Bronchial epithelial cell (primary cell): ENCODE measurements at places on chromosomes 2 and 18.
A peak's percentile ranks its signal among the peaks of the same experiment; 100 is the strongest.

- no peak for DNase-seq
Measured at GRCh38 chr2:170076189-170076588, 101.8 kb upstream of the MYO3B start.

DNA sequence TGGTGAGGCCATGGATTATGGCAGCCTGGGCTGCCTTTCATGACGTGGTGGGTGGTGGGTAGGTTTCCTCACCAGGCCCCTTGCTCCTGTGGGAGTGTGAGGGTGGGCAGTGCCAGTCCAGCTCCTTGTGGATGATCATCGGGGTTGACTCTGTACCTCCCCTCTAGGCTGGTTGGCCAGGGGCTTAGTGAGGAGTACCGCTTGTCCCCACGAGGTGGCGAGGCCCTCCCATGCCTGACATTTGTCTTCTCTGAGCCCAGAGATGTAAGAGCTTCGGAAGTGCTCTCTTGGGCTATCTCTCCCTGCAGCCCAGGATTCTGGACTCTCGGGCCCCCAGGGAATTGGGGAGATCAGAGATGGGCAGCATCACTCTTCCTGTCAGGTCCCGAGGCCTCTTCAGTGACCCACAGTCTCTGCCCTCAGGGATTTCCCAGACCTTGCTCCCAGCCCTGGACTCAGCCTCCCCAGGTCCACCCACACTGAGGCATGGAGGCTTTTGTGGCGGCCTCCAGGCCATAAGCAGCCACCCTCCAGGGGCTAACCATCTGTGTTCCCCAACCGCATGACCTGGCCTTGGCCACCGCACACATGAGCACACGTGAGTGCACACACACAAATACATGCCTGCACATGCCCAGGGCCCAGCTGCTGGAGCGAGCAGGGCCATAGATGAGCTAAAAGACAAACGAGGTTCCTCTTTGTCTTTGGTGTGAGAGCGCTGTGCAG, 6.5 kb downstream of the SPR start:
- peak; percentile 58 for DNase-seq

DNA sequence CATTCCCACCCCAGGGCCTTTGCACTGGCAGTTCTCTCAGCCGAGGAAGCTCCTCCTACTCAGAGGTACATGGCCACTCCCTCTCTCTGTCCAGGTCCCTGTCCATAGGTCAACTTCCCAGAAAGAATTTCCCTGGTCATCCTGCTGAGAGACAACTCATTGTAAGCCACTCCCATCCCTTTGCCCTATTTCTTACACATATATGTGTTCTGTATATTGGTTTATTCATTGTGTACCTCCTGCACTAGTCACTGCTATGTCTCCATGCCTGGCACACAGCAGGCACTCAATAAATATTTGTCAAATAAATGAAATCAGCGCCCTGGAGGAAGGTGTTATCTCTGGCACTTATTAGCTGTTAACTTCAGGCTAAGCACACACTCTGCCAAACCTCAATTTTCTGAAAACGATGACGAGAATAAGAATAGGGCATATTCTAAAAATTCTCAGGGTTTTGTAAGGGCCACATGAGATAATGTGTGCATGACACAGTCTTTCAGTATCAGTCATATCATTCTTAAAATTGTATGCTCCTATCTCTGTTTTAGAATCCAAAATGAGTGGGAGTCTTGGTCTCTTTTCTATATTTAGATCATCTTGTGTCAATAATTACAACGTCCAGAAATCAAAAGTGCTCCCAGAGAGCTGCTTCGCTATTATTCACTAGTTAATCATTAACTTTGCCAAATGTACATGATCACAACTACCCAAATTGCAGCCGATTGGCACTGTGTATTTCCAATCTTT, 198.0 kb downstream of the ALK start:
- DNase-seq, result peak; percentile 8

DNA sequence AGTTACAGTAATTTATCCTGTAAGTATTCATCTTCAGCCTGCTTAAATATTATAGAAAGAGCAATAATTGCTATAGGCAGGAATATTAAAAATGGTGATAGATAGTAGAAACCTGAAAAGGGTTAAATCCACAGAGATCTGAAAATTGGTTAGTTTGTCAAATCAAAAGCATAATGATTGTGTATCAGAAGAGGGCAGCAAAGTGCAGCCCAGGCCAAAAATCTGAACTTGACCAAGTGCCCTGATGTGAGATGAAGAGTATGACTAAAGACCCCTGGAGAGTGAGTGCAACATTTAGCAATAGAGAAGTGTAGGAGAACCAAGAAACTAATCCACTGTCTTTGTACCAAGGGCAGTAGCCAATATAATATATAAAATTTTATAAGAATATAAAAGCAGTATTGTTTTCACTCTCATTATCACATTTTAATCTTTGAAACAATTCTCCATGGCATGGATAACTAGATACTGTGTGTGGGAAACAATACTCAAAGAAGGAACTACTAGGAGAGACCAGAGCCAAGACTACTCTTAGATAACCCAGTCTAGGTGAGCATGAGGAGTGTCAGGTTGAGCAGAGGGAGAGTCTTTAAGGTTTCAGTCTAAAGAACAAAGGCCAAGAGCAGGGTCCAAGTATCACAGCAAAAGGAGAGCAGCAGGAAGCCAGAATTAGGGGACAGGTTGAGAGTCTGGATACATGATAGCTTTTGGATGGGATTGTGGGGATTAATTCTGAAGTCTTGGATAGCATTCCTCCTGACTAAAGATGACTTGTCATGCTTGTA, 148.7 kb downstream of the CALCRL start:
- DNase-seq, result peak; percentile 34

GRCh38 chr2:231386446-231386845, 9.1 kb upstream of the B3GNT7 start:
- DNase-seq, result peak; percentile 36

- DNase-seq, result no peak
Measured at GRCh38 chr18:3782901-3783300, 332.9 kb downstream of the TGIF1 start.

DNA sequence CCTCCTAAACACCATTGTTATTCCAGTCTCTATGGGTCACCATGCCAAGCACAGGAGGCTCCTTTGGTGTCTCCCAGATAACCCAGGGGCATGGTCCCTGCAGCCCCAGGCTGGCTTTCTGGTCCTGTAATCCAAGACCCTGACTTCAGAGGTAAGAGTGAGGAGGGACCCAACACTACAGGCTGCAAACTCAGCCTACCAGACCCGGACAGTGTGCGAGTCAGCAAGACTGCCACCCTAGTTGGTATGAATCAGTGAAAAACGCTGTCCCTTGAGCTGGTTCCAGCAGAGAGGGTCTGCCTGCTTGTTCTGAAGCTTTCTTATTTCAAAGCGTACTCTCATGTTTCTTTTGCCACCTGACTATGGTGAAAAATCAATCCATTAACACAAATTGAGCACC, 47.6 kb upstream of the ZFP36L2 start:
- DNase-seq, result no peak

- DNase-seq, result no peak
Measured at GRCh38 chr2:119005555-119005954, 63.6 kb downstream of the MARCO start.

DNA sequence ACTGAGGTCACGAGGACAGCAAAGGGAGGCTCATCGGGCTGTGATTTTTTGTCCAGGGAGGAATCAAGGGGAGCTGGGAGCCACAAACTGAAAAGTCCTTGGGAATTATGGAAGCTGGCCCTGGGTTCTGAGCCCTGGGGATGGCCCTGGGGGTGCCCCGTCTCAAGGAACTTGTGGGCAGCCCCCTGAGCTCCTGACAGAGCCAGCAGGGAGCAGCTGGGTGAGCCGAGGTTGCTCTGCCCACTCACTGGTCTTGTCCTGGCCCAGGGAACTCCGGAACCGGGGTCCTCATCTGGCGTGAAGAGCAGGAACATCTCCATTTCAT, 61.3 kb upstream of the HDAC4 start:
- no peak for DNase-seq

- DNase-seq, result no peak
Measured at GRCh38 chr18:69840445-69840844, 107.2 kb downstream of the CD226 start.

- DNase-seq, result no peak
Measured at GRCh38 chr2:29253-29652, 17.1 kb downstream of the FAM110C start.

DNA sequence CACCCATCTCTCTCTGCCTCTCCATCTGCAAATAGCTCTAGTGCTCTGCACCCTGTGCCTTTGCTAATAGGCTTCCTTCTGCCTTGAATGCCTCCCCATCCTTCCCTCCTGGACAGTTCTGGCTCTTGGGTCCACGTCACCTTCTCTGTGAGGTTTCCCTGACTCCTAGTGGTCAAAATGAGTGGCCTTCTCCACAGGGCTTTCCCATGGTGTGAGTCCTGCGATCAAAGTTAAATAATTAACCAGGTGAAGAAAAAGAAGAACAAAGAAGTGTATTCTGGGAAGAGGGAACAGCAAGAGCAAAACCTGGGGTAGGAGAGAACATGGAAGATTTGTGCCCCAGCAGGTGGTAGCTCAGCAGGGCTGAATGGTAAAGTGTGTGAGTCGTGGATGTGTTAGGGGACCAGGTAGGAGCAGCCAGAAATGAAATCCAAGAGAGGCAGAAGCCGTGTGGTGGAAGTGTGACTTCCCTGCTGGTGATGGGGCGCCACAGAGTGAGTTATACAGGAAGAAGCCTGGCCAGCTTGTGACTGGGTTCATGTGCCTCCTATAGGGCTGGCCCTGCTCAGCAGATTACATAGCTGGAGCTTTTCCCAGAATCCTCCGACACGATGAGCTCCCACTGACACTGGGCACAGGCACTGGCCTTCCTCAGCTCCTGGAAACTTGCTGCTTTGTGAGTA, 93.8 kb upstream of the LDAH start:
- peak; percentile 42 for DNase-seq

DNA sequence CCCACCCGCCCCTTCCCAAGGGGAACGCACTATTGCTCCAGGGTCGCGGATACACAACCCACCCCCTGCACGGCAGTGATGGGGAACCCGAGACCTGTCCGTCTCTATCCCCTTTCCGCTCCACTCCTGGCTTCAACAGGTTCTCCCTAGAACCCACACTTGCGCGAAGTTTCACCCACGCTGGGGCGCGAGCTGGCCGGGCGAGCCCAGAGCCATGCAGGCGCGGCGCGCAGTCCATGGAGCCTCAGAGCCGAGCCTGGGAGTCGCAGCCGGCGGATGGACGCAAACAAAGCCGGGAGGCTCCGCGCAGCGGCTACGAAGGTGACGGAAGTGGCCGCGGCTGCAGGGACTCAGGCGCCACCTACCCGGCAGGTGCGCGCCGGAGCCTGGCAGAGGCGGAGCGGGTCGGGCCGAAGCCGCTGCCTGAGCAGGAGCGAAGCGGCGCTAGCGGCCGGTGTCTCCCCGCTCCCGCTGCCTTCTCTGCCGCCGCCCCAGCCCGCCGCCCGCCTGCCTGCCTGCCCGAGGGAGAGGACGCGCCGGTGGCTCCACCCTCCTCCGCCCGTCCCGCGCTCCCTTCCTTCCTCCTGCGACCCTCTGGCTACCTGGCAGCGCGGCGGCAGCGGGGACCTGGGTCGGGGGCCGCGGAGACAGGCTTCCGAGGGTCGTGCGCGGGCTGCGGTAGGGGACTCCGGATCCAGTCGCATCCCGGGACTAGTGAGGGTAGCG, 14.0 kb downstream of the ALPG start:
- DNase-seq, result peak; percentile 3

GRCh38 chr18:43879415-43879814, 602.1 kb upstream of the SYT4 start:
- no peak for DNase-seq

GRCh38 chr2:56475191-56475590, 291.4 kb downstream of the CCDC85A start:
- no peak for DNase-seq

DNA sequence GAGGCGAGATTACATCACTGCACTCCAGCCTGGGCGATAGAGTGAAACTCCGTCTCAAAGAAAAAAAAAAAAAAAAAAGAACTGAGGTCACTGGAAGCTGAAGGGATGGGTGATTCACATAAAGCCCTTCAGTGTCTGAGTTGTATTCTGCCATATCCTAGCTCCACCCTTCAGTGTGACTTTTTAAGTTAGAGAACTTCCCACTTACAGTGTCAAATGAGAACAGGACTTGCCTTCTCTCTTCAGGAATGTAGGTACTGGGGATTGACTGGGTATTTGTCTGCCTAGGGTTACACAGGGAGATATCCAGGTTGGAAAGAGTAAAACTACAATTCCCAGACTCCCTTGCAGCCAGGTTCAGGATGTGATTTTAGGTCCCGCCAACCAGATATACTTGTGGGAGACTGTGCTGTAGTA, 37.9 kb downstream of the EHD3 start:
- peak; percentile 71 for DNase-seq

DNA sequence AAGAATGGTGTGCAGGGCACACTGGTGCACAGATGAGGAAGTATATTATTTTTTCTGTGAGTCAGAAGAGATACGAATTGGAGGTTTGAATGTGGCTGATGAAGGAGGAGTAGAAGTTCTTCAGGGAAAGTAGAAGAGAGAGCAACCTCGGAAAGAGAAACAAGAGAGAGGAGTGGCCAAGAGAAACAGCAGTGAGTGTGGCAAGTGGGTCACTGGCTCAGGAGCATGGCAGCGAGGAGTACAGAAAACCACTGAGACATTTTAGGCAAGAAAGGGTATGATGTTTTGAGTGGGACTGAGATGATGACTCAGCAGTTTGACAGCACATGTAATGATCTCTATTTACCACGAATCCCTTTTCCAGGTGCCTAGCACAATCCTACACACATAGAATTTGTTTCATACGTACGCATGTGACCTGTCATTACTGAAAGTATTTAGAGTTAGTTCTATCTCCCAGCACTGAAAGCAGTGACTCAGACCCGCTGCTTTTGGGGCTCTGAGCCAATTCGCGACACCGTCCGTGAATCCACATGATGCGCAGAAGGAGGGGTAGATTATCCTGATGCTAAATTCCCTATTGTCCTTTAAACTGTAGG, 915.4 kb downstream of the DCDC2C start:
- DNase-seq, result no peak

DNA sequence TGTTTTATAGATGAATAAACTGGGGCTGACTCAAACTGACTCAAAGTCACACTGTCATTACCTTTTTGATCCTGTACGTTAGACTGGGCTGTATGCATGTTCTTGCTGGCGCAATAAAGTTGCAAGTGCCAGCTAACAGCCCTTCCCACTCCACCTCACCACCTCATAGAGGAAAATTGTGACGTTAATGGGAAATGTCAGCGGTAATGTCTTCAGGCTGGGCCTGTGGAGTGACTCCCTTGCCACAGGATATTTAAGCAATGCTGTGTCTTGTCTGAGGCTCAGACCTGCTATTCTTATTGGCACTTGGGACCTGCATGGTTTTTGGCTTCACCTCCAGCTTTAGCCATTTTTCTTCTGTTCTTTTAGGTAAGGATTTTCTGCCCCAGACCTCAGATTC, 25.2 kb upstream of the CASP10 start:
- peak; percentile 95 for DNase-seq

DNA sequence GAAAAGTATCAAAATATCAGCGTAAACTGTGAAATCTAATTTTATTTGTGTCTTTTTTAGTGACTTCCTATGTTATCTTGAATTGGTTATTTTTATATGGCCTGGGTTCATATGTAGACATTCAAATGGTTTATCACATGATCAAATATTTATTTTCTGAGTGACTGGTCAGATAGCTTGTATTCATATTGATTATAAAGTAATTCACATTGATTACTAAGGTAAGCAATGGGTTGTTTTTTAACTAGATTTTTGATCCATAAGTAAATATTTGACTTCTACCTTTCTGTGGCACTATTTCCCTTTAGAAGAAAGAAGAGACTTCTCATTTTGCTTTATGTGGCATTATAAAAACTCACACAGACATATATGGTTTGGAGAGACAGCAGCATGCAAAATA, 260.5 kb downstream of the TCF4 start:
- no peak for DNase-seq

GRCh38 chr2:75833386-75833785, 122.7 kb upstream of the GCFC2 start:
- DNase-seq, result peak; percentile 64
